ENCODE measurements at places on chromosomes 12 and 14. TPM values are rescaled to one million over a fixed set of nuclear protein-coding genes. Genes with fewer than 3 reads are reported as not detected.

DNA sequence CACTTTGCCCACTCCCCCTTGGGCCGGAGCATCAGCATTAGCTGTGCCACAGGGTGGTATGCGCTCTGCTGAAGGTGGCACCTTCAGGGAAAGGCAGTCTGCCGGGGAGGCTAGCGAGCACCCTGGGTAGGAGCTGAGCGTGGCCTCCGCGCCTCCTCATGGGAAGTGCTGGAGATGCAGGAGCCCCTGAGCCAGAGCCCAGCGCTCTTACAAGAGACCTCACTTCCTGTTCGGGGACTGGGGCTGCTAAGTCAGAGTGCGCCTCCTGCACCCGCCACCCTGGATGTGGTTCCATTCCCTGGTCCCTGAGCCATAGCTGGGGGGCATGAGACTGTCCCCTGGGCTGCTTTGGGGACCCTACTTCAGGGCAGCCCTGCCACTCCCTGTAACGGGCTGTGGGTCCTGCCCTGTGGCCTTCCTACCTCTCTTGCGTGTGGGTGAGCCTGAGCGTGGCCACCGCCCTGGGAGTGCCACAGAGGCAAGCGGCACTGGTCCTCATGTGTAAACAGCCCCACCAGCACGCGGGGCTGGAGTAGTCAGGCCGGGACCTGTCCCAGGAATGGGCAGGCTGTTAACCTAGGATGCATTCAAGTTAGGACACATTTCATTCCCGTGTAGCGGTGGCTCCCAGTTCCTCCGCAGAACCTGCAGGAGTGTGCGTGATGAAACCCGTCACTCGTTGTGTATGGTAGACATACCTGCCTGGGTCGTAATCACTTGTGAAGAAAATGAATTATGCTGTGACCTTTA lies 19.4 kb downstream of the COA8 start:
- H3K36me3 ChIP-seq = peaks cover 23% of the 10 kb centered on the region
- DNase-seq = no peak
- H3K4me3 ChIP-seq = no peak overlapping the region
- no peaks in the 10 kb centered on the region for H3K27me3 ChIP-seq
- peaks cover 4% of the 10 kb centered on the region for H3K4me1 ChIP-seq

GRCh38 chr12:47856721-47857575 lies 37.2 kb upstream of the HDAC7 start:
- peaks cover 4% of the 10 kb centered on the region for H3K4me1 ChIP-seq
- H3K36me3 ChIP-seq = no peaks in the 10 kb centered on the region
- H3K27ac ChIP-seq = no peak overlapping the region

GRCh38 chr14:88437658-88438057 lies 52.2 kb downstream of the SPATA7 start:
- DNase-seq = no peak
- peaks cover 11% of the 10 kb centered on the region for H3K36me3 ChIP-seq
- no peak overlapping the region for H3K4me3 ChIP-seq
- H3K27ac ChIP-seq = no peak overlapping the region

DNA sequence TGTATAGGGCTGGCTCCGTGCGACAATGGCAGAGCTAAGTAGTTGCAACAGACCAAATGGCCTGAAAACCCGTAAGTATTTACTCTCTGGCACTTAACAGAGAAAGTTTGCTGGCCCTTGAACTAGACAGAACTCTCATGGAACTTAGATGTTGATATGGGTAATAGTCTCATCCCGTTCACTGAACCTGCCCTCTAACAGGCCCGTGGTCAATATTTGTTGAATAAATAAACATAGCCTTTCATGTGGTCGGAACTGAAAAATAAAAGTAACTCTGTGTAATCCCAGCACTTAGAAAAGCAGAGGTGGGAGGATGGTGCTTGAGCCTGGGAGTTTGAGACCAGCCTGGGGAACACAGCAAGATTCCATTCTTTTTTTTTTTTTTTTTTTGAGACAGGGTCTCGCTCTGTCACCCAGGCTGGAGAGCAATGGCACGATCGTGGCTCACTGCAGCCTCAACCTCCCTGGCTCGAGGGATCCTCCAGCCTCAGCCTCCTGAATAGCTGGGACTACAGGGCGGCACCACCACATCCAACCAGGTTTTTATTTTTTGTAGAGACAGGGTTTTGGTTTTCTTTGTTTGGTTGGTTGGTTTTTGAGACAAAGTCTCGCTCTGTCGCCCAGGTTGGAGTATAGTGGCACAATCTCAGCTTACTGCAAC lies 29.7 kb downstream of the KDM2B start:
- H3K27ac ChIP-seq = no peak overlapping the region
- H3K27me3 ChIP-seq = no peaks in the 10 kb centered on the region
- peaks cover 12% of the 10 kb centered on the region for H3K36me3 ChIP-seq

DNA sequence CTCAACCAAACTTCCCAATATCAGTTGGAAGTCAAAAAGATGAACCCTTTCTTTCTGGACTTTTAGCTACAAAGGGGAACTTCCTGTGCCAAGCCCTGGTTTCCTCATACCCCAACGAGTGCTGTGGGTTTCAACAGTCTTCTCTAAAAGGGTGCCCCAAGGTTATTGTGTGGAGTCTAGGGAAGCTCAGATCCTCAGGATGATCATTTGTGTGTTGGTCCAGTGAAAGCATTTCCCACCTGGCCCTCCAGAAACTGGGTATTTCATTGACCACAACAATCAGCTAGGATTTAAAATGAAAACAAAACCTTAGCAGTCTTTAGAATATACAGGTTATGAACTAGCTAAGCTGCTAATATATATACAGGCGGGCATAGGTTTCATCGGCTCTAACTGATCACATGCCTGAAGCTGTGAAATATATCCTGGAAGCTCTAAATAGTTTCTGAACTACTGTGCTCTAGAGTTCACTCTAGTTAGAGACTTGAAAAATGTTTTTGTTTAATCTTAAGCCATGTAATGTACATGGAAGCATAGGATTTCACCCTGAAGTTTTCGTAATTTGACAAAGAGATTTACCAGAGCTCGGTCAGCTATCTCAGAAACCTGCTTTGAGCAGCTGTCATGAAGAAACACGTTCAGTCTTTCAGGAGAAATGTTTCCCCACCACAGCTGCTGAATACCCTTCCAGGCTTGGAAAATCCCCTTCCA lies 29.6 kb downstream of the P2RX4 start:
- no peaks in the 10 kb centered on the region for H3K27me3 ChIP-seq
- DNase-seq = no peak
- no peaks in the 10 kb centered on the region for H3K4me1 ChIP-seq
- no peak overlapping the region for H3K4me3 ChIP-seq
- no peak overlapping the region for H3K27ac ChIP-seq

GRCh38 chr12:108232565-108232964 lies 103.5 kb downstream of the WSCD2 start:
- H3K27ac ChIP-seq = no peak overlapping the region
- no peaks in the 10 kb centered on the region for H3K27me3 ChIP-seq
- H3K36me3 ChIP-seq = no peaks in the 10 kb centered on the region

DNA sequence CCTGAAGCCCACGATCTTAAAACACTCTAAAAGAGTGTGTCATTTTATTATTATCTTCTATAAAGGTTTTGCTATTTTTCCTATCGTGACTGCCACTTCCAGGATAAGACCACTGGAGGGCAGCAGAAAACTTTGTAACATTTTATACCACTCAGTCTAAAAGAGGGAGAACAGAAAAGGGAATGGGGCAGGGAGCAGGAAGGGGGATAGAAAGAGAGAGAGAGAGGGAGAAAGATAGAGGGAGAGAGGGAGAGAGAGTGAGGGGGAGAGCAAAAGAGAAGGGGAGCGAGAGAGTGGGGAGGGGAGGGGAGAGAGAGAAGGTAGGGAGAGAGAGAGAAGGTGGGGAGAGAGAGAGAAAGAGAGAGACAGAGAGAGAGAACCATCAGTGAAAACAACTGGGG lies 2.0 kb upstream of the ART4 start:
- H3K4me3 ChIP-seq = no peak overlapping the region
- H3K27ac ChIP-seq = peak overlapping the region; percentile 51
- no peaks in the 10 kb centered on the region for H3K27me3 ChIP-seq
- no peaks in the 10 kb centered on the region for H3K36me3 ChIP-seq

DNA sequence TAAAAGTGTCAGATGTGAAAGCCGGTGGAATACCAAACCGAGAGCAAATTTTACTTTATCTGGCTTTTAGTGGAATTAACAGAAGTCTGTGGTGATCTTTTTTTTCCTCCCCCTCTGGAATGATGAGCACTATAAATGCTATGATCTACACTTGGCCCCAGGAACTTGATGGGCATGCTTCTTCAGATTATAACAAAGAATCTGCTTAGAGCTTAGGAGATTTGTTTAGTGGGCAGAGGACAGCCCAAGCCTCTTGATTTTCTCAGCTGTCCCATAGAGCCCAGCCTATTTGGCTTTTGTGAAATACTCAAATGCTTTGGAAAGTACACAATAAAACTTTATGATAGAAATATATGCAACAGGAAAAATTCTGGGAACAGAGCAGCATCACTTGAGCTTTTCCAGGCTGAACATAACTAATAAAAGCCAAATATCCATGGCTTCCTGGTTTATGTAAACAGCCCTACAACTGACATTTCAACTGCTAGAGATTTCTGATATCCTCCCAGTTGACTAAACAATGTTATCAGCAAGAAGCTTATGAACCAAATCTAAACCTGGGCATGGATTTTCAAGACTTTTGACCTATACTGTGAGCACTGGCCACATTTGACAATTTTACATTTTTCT lies 149.6 kb downstream of the PLXNC1 start:
- no peak overlapping the region for H3K4me3 ChIP-seq
- H3K4me1 ChIP-seq = peaks cover 23% of the 10 kb centered on the region
- no peak for DNase-seq
- peaks cover 4% of the 10 kb centered on the region for H3K36me3 ChIP-seq
- no peaks in the 10 kb centered on the region for H3K27me3 ChIP-seq
- H3K27ac ChIP-seq = no peak overlapping the region

- no peak for DNase-seq
- H3K4me3 ChIP-seq = peak overlapping the region; percentile 35
- no peaks in the 10 kb centered on the region for H3K27me3 ChIP-seq
- H3K36me3 ChIP-seq = no peaks in the 10 kb centered on the region
- peaks cover 16% of the 10 kb centered on the region for H3K4me1 ChIP-seq
These were observed 831 bp upstream of the RPS6KA5 start for GRCh38 chr14:91061056-91061887.

- H3K4me3 ChIP-seq = no peak overlapping the region
- peaks cover under 1% of the 10 kb centered on the region for H3K4me1 ChIP-seq
- no peak overlapping the region for H3K27ac ChIP-seq
- H3K36me3 ChIP-seq = no peaks in the 10 kb centered on the region
These were observed 7.8 kb upstream of the PHC1 start for GRCh38 chr12:8906266-8907180.

- H3K27ac ChIP-seq = no peak overlapping the region
- H3K27me3 ChIP-seq = no peaks in the 10 kb centered on the region
- H3K4me1 ChIP-seq = no peaks in the 10 kb centered on the region
- H3K4me3 ChIP-seq = no peak overlapping the region
- DNase-seq = no peak
These were observed 27.4 kb downstream of the MDM2 start for GRCh38 chr12:68835333-68835908.

DNA sequence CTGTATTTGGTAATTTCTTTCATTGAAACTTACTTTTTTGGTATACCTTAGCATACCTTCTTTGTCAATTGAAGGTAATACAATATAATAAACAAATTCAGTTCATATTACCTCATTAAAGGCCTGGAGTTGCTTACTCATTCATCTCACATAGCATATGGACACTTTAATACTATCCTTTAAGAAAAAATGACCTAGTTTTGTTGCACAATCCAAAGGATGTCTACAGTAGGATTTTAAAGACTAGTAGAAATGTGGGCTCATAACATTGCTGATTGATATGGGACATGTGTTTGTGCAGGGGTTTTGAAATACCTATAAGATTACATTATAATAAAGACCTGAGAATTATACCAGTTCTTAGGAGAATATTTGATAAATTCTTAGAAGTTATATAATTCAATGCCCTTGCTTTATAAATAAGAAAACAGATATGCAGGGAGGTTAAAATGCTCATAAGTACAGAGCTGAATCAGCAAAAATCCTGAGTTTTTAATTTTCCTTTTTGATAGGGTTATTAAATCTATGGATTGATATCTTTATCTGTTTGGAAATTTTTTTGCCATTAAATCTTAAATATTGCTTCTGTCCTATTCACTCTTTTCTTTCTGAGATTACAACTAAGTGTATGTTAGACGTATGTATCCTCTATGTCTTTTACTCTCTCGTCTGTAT lies 352.1 kb downstream of the ATP23 start:
- no peaks in the 10 kb centered on the region for H3K36me3 ChIP-seq
- no peak overlapping the region for H3K27ac ChIP-seq
- H3K4me1 ChIP-seq = no peaks in the 10 kb centered on the region
- H3K27me3 ChIP-seq = no peaks in the 10 kb centered on the region

DNA sequence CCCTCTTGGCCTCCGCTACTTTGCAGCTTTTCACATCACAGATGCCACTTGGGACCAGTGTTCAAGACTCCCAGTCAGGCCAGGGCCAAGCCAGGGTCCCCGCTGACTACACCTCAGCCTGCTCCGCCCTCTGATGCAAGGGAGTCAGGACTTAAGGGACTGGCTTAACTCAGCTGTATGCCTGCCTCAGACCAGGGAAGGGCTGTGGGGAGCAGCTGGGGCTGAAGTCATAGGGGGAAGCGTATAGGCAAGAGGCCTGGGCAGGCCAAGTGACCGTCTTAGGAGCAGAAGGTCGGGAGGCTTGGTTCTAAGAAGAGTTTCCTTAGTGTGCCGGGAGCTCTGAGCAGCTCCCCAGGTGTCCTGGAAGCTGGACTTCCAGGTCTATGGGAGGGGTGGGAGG lies 21.9 kb downstream of the KDM2B start:
- DNase-seq = no peak
- H3K27me3 ChIP-seq = no peaks in the 10 kb centered on the region
- no peak overlapping the region for H3K4me3 ChIP-seq
- H3K4me1 ChIP-seq = no peaks in the 10 kb centered on the region

DNA sequence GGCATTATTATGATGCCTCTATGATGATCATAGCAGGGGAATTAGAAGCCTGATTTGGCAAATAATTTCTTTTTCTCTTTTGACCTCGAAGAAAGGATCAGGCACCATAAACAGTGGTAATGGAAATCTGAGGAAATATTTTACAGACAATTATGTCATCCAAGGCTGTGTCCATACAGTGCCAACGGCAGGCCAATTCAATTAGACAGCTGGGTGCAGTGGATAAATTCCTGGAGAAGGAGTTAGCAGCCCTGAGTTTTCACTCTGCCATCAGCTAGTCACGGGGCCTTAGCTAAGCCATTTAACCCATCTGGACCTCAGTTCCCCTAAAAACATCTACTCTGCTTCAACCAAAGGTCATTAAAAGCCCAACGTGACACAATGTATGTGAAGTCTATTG lies 4.1 kb downstream of the TPH2 start:
- no peak overlapping the region for H3K4me3 ChIP-seq
- no peaks in the 10 kb centered on the region for H3K4me1 ChIP-seq
- no peak for DNase-seq
- no peaks in the 10 kb centered on the region for H3K27me3 ChIP-seq
- H3K36me3 ChIP-seq = no peaks in the 10 kb centered on the region

- H3K4me1 ChIP-seq = peaks cover 19% of the 10 kb centered on the region
- H3K27ac ChIP-seq = no peak overlapping the region
- no peak for DNase-seq
- no peaks in the 10 kb centered on the region for H3K36me3 ChIP-seq
These were observed 33.4 kb downstream of the ACADS start for GRCh38 chr12:120758798-120759590.

MGP gene
- 287 TPM for total RNA-seq

PDE6H gene
- not detected for total RNA-seq

CLEC1A gene
- 0.93 TPM for total RNA-seq

TOMM20L gene
- not detected for total RNA-seq

SLCO1C1 gene
- total RNA-seq = 2.0 TPM

IFI27 gene
- total RNA-seq = 229 TPM

CD163 gene
- 165 TPM for total RNA-seq

All from right atrium auricular region (tissue), 2 donors.